ENCODE measurements at places on chromosomes 16 and 17. TPM values are rescaled to one million over a fixed set of nuclear protein-coding genes. Genes with fewer than 3 reads are reported as not detected.

DNA sequence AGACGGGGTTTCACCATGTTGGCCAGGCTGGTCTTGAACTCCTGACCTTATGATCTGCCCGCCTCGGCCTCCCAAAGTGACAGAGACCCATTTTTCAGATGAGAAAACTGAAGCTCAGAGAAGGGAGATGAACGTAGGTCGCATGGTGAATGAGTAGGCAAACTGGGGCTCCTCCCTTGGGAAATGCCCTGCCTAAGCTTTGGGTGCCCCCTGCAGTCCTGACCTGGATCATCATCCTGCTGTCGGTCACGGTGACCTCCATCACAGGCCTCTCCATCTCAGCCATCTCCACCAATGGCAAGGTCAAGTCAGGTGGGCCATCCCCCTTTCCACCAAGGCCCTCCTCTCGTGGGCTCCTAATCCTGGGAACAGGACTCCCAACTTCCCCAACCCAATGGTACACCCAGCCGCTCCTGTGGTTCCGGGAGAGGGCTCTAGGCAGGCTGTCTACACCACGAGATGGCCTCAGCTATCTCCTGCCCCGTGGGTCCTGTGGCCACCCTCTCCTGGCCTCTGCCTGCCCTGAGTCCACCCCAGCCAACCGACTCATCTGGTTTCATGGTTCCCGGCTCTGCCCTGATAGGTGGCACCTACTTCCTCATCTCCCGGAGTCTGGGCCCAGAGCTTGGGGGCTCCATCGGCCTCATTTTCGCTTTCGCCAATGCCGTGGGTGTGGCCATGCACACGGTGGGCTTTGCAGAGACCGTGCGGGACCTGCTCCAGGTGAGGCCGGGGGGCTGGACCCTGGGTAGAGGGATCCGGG is 4.7 kb downstream of the SLC12A3 start:
- no peak for DNase-seq

Gene SNF8
- 161 TPM for total RNA-seq

DNA sequence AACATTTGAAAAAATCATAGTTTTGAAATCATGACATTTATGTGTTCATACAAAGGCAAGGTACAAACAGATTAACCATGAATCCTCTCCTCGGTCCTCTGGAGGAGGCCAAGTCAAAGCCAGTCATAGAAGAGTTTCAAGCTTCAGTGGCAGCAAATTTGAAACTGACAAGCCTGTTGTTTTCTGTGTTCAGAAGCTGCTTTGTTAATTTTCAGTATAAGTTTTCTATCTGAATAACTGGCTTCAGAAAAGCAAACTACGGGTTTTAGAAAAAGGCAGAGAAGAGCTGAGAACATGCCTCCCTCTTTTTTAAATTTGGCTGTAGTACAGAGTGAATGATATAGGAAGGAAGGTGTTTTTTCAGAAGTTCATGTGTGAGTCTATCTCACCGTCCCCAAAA is 79.6 kb upstream of the CLEC18B start:
- DNase-seq = no peak

Gene ZP2
- total RNA-seq = not detected

Gene OR3A3
- not detected for total RNA-seq

Gene ASB16
- total RNA-seq = 0.11 TPM

Gene KCNG4
- not detected for total RNA-seq

DNA sequence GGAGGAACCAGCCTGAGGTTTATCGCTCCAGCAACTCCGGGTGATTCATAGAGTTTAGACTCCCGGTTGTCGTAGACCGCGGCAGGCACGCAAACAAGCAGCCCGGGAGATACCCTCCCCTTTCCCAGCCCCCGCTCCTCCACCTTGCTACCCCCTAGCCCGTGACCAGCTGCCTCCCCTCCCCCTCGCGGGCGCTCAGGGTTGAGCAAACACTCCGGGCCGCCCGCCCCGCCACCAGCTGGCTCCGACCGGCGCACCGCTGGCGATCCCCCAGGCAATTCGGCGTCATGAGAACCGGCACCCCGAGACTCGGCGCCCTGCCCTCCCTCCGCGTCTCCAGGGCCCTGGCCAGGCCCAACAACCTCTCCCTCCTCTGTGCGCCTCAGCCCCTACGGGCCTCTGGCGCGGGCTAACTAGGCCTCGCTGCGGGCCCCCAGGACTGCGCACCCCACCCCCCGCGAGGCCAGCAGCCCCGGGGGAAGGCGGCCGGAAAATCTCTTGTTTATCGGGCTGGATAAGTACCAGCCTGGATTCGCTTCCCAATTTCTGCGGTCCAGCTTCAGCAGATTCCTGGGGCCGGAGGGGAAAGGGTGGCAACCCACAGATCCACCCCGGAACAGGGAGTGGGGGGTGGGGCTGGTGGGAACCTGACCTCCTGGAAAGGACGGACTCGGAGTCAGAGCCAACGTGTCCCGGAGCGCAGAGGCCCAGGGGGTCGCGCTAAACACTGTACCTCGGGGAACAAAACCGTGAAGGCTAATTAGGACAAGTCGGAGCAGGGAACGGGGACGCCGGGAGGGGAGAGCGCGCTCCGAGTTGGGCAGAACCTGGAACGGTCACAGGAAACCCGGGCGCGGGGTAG is 951 bp upstream of the GPRC5C start:
- DNase-seq = no peak

DNA sequence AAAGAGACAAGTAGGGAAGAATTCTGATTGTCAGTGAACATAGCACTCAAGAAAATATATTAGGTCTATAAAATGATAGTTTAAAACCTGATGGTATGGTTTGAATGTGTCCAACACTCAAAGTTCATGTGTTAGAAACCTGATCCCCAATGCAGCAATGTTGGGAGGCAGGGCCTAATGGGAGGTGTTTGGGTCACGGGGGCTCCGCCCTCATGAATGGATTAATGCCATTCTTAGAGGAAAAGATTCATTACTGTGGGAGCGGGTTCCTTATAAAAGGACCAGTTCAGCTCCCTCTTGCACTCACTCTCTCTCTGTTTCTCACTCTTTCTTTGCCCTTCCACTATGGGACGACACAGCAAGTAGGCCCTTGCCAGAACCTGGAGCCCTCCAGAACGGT is 41.5 kb upstream of the SLC47A1 start:
- no peak for DNase-seq

Gene PRCD
- 0.53 TPM for total RNA-seq

Gene AXIN2
- 3.8 TPM for total RNA-seq

DNA sequence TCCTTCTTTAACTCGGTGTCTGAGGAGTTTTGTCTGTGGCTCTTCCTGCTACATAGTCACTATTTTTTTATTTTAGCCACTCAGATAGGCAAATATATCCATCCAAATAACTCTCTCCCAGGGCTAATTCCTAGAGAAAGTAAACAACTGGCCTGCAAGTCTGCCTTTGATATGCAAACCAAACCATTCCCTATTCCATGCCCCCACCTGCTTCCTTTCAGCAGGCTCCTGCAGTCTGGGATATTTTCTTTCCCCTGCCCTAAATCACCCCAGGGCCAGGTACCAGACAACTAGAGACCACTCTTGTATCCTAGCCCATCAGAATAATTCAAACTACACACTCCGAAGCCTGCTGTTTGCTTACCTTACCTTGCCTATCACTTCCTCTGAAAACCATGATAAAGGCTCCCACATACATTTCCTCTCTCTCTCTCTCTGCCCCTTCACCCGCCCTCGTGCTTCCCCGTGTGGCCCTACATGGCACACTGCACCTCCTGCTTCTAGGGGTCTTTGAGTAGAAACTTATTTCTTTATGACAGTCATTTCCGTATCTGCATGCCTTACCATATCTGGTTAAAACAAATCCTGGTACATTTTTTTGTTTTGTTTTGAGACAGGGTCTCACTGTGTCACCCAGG is 8.3 kb downstream of the CD300H start:
- no peak for DNase-seq

DNA sequence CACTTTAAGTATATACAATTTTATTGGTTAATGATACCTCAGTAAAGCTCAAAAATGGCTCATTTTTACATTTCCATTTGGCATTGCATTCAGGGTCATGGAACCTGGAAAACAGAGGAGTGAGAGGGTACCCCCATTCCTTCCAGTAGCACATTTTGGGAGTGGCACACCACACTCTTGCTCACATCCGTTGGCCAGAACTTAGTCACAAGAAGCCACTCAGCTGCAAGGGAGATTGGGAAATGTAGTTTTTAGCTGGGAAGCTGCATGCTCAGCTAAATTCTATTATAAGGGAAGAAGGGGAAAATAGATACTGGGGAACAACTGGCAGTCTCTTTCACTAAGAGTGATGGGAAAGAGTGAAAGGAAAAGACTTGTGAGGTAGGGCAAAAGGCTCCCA is 102.5 kb upstream of the TMEM97 start:
- DNase-seq = no peak

DNA sequence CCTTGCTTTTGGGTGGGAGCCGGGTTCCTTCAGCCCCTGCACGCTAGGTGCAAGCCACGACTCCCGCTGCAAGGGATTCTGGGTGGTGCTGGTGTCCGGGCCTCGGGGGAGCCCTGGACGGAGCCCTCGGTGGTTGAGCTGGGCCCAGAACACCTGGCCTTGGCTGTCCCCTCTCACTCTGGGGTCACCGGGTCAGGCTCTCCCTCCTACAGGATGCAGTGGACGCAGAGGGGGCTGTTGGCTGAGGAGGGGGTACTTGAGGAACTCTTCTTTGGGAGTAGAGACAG is 27.9 kb upstream of the SLC38A10 start:
- DNase-seq = no peak

- no peak for DNase-seq
Observed at GRCh38 chr17:5864741-5865657, 205.2 kb upstream of the WSCD1 start.

GRCh38 chr16:27685807-27686206 is 135.9 kb downstream of the KATNIP start:
- no peak for DNase-seq

GRCh38 chr16:85302018-85302847 is 190.0 kb upstream of the CIBAR2 start:
- no peak for DNase-seq

Gene KCTD13
- 37.1 TPM for total RNA-seq

- no peak for DNase-seq
Observed at GRCh38 chr16:8924214-8924613, 39.5 kb downstream of the USP7 start.

DNA sequence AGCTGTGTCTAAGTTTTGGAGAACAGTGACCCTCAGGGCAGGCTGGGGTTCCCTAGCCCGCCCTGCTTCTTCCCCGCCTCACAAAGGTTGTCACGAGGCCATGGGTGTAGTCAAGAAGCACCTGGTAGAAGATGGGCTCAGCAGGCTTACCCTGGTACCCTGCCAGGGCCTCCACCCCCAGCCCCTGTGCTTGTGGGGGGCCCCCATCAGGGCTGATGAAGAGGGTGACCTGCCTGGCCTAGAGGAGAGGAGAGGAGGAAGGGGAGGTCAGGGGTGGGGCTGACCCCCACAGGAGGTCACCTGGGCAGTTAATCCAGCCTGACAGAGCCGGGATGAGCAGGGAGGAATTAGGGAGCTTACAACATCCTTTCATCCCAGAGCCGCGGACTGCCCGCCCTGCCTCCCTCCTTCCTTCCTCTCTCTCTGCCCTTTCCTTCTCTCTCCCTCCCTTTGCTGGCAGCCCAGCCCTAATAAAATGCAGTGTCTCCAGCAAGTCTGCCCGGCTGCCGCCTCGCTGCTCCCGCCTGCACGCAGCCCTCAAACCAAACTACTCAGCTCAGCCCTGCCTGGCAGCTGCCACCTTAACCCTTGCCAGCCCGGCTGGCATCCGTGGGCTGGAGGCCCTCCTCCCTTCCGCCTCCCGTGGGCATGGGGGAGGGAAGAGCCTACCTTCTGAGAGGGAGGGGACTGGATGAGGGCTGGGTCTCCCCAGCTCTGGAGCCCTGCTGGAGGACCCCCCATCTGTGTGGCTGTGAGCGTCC is 7.2 kb downstream of the DLX3 start:
- DNase-seq = no peak

DNA sequence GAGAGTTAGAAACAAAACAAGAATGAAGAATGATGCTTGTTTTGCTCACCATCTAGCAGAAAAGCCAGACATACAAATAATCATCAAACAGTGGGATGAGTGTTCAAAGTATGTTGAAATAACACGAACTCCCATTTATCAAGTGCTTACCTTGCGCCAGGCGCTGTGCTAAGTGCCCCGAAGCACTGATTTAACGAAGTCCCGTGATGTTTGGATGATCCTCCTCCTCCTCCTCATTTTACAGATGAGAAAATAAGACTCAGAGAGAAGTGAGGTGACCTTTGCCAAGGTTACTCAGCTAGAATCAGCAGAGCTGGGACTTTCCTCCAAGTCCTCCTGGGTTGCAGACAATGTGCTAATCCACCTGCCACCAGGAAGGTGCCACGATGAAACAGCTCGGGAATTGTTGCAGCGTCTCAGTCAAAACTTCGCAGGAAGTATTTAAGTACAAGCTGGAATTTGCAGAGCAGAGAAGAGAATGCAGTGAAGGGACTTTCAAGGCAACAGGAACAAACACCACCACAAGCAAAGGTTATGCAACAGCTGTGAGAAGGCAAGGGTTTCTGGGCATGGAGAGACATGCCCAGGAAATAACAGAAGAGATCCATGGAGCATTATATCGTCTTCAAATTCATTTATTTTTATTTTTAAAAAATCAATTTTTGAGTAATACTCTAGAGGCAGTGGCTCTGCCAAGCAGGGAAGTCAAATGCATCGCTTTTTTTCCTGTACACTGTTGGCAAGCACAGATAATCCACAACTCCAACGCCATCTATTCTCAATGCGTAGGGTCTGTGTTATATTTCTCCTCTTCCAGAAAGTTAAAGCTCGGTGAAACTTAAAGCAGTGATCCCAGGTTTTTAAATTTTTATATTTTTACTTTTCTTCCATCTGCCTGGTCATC is 11.1 kb downstream of the PRCD start:
- DNase-seq = no peak

Gene MYOCD
- not detected for total RNA-seq

DNA sequence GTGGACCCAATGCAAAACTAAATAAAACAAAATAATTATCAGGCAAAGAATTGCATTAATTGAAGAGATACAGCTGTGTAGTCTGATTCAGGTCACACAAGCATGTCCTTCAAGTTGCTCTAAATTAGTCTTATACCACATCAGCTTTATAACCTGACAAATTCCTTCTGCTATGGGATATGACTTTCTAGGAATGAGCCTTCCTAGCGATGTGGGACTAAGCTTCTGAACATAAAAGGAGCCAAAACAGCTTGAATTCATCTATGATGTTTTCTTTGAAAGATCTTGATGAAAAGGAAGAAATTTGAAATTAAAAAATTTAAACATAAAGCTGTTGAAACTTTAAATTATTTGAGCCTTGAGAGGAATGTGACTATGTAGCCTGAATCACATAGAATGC is 1409.1 kb downstream of the CDH11 start:
- no peak for DNase-seq

DNA sequence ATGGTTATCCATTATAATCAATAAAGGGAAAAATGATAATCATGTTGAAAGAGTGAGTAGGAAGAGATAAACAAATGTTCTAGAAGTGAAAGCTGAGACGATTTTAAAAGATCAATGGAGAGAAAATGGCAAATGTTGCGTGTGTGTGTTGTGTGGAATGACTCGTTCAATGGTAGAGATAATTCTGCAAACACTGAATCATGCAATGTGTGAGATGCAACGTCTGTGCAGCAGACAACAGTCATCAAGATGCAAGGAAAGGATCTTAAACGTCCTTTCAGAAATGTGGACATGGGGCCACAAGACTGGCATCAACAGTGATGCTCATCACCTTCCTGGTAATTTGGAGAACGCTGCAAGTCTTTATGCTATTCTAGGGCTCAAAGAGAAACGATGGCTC is 124.4 kb downstream of the CDYL2 start:
- DNase-seq = no peak

- no peak for DNase-seq
Observed at GRCh38 chr17:57782062-57782490, 37.0 kb upstream of the CCDC182 start.
